ENCODE measurements at places on chromosomes 1 and 21.

- DNase-seq, result no peak
Observed at GRCh38 chr1:71587961-71588360, 507.1 kb upstream of the ZRANB2 start.

DNA sequence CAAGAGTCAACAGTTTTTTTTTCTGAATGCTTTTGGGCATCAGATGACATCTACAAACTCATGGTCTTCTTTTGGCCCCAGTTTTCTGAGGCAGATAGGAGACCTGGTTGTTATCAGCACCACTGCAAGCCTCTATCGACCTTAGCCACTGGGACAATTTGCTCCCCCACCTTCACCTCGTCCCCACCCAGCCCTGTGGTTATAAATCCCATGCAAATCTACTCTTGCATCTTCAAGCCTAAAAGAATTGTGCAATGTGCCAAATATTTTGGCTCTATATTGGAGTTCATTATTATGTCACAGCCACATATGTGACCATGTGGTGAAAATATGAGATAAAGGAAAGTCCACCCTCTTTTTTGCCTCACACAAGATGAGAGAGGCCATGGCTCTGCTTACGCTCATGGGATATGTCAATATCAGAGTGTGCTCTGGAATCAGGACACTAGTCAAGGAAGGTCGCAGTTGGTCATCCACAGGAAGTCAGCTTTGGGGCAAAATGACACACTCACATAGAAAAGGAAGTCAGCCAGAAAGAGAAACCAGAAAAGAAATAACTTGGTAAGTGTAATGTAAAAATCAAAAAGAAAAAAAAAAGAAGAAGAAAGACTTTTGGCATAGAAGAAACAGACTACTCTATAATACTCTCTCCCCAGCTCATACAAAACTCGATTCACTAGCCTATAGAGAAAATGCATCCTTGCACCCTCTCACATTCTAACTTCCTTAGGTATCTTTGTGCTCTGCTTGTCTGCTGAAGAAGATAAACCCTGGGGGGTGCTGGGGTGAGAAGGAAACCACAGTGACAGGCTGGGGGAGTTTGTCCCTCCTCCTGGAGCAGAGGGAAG lies 21.2 kb downstream of the SLC30A10 start:
- no peak for DNase-seq

GRCh38 chr1:168057921-168058320 lies 78.8 kb downstream of the GPR161 start:
- no peak for DNase-seq

DNA sequence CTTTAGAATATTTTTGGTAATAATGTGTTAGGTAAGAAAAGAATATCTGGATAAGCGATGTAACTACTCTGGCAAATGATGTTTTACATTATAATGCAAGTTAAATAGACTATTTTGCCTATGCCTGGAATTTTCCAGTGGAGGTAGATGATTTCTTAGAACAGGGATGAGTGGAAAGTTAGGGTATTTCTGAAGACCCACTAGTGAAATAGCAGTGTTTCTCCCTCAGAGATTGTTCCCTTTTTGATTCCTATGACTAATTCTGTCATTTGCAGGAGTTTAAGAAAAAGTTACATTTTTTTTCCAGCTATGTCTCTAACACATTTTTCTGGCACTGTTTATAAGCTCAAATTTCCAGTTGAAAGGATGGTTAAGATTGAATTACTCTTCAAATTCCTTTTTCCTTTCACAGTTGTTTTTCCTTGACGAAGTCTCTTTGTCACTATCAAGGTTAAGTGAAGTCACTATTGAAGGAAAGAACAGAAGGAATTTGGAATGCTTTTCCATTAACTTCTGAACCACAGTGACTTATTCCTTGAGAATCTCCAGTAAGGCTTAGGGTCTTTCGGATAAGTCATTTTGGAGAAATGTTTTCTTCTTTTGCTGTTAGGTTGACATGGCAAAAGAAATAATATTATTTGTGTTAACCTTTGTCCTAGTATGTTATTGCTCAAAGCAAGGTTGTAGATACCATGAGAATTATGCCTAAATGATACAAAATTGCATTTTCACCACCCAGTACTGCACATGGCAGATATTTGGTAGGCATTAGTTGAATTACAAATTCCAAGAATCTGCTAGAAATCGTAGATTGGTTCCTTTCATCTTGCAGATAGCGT lies 42.9 kb upstream of the ZNF326 start:
- peak; percentile 74 for DNase-seq

GRCh38 chr21:42079939-42080787 lies 9.0 kb downstream of the UMODL1 start:
- DNase-seq, result no peak

- DNase-seq, result no peak
Observed at GRCh38 chr1:203028784-203029553, 2.7 kb downstream of the PPFIA4 start.

DNA sequence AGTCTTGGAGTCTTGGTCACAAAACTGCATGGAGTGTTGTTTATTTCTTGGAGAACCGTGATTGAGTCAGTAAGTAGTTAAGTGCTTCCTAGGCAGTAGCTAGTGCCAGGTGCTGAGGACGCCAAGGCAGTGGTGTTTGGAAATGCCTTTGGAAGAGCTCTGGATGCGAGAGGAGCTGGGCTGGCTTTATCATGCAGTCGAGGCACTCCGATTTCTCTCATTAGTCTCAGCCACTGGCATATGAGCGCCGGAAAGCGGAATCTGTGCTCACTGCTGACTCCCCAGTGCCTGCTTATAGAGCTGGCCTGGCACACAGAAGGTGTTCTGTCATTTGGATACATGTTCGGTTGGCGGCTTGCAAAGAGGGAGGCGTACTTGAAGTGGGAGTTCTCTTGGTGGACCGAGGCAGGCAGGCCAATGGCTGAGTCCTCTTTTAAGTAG lies 3.6 kb downstream of the TENT5C start:
- no peak for DNase-seq

GRCh38 chr1:27049607-27050006 lies 37.0 kb upstream of the TENT5B start:
- DNase-seq, result no peak

GRCh38 chr1:111392460-111392945 lies 35.0 kb downstream of the OVGP1 start:
- DNase-seq, result no peak
